ENCODE measurements at places on chromosomes 5 and 9.

DNA sequence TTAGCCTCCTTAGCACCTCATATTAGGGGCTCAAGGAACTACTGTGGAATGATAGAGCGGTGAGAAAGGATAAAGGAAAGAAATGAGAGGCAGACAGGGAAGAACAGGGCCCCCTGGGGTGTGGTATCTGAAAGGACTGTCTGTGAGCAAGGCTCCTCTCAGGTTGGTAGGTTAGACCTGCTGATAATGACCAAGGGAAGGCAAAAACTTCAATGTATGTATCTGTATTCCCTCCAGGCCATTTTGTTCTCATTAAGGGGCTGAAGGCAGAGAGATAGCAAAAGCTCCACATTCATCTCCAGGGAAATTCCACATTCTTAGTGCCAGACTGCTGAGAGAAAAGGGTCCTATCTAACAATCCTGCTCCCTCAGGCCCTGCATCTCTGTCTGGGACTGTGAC, 28.6 kb downstream of the TRIM32 start:
- no peak for DNase-seq

- no peak for DNase-seq
These were observed 156.3 kb downstream of the HMHB1 start for GRCh38 chr5:143968071-143968878.

GRCh38 chr5:161790926-161791325, 57.0 kb upstream of the GABRA1 start:
- no peak for DNase-seq

DNA sequence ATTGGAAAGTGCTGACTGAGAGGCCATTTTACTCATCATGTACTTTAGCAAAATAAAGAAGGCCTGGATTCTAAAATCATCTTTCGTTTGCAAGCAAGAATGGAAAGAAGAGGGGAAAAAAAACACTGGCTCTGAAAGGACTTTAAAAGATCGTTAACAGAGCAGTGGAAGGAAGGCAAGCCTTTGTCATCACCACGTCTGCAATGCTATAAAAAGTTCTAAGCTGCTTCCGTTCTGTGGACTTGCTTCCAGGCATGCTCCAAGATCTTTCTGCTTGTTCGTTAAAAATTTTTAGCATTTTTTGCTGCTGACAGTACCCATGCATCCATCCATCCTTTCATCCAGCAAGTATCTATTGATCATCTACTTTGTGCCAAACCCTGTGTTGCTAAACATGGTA, 226.5 kb downstream of the GABBR2 start:
- no peak for DNase-seq

GRCh38 chr9:129572517-129572916, 48.4 kb downstream of the C9orf50 start:
- no peak for DNase-seq

GRCh38 chr5:143064676-143065075, 294.5 kb downstream of the ARHGAP26 start:
- DNase-seq: no peak

DNA sequence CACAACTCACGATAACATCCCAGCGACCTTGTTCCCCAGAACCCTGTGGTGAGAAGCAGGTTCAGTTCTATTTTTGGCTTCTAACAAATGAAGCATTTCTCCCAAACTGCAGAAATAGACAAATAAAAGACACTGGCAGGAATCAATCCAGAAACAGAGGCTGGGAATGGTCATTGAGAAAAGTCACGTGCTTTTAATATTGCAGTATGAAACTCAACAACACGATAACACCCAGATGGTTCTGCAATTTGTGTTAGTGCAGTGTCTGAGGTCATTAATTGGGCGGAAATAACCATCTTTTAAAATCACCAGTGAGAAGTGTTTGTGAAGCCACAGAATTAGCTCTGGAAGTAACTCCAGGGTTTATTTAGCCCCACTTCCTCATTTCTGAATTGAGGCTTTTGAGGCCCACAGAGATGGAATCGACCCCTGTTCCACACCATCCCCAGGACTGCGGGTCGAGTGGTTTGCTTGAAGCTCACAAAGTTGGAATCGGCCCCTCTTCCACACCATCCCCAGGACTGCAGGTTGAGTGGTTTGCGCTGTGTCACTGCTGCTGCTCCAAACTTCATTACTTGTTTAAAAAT, 164.7 kb upstream of the IRX4 start:
- no peak for DNase-seq

GRCh38 chr9:104970271-104970987, 42.5 kb upstream of the ABCA1 start:
- DNase-seq: no peak

DNA sequence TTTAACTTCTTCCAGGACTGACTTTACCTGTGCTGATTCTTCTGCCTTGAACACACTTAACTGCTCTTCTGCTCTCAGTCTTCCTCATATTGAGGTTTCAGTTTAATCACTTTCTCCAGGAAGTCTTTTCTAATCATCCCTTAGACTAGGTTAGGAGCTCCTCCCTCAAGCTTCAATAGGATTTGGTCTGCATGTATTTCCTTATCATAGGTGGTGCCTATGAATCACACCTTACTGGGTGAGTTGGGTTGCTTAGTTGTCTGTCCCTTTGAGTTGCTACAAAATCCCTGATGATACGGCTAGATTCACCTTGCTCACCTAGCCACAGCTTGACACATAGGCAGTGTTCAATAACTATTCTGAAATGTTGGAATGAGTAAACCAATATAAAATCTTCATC, 164.4 kb downstream of the DNAH5 start:
- no peak for DNase-seq

DNA sequence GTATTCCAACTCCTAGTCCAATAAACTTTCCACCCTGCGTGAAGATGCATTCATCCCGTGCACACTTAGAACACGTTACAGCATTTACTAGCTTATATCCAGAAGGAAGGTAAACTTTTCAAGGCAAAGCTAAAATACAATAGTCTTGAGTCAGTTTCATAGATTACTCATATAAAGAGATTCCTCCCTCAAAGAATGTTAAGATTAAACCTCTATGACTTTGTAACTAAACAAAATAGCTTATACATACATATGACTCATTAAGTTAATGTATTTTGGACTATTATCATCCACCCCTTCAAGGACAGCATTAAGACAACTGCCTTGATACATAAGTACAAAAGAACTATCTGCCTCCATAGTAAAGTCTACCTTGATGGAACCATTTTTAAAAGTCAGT, 36.1 kb downstream of the TLE1 start:
- no peak for DNase-seq

DNA sequence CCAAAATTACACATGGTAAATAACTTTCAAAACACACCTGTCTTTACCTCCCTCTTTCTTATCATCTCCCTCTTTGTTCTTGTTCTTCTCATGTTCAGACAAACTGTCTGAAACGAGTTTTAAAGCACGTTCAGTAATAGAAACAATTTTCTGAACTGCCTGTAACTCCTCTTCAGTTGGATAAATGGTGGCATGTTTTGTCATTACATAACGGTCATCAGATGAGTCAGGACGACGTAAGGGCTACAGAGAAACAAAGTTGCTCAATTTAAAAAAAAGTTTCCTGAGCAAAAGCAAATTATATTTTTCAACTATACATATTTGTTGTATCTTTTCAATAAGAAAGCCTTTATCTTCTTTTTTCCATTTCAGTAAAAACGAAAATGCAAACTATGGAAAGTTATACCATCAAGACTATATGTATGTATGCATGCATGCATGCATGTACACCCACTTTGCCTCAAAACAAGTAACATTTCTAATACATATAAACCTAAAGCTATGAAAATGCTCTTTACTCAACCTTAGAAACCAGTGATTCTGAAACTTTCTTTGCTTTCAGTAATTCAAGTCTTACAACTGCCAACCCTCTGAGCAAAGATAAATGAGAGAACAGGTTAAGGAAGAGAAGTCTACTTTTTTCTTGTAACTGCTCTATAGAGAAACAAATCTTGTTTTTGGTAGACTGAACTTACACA, 56.0 kb downstream of the ZFR start:
- no peak for DNase-seq

DNA sequence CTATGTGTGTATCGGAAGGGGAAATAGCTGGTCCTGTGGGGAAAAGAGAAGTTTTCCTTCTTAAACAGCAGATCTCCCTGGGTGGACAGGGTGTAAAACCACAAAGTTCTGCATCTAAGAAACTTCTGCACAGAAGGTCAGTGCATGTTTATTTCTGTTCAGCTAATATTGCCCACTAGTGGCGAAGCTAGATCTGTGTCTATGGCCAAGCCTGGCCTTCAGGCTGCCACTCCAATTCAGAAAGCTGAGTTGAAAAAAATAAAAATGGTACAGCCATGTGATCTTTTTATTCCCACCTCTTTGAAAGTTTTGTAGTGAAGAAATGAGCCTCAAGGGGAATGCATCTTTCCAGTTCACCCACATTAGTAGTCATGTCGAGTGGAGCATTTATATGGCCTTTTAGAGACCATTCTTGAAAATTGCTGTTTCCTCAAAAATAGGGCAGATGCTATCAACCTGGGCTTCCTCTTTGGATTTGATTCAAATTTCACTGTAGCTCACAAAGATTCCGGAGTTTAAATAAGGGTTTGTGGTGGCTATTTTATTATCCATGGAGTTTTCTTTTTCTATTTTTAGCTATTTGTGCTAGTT, 488.0 kb downstream of the PRELID2 start:
- no peak for DNase-seq

GRCh38 chr5:138663009-138663408, 87.8 kb upstream of the HSPA9 start:
- peak; percentile 75 for DNase-seq

DNA sequence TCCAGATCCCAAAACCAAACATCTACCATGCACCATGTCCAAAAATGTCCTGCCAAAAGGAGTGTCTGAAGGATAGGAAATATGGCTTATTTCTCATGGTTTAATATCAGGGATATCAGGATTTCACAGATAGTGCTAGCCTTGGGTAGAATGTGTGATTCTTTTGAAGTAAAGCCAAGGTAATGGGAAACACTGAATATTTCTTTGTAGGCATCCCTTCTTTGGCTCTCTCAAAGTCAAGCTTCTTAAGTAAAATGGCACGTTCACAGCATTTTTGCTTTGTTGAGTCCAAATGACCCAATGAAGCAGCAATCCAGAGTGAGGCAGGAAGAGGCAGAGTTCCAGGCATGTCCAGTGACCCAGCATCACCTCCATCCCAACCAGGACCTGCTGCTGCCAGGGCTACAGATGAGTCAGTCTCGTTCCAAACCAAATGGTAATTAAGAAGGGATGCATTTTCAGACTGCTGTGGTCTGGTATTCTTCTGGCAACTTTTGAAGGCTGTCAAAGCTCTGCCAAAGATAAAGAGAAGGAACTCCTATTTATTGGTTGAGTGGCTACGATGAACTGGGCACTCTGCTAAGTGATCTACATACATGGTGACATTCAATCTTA, 678.8 kb upstream of the KLF4 start:
- no peak for DNase-seq

DNA sequence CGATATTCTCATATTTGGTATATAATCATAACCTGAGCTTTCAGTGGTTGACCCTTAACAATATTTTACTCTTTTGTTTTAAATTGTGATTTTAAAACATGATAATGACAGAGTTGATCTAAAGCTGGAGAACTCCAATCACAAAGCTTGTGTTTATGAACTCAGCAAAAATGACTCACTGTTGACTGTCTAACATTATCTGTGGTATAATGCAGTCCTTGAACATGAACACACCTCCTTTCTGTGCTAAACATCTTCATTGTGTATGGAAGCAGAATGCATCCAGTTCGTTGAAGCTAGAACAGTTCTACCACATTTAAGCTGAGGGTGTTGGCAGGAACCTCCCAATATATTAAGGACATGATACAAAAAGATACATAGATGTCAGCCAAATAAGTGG, 1030.2 kb upstream of the SEMA6A start:
- DNase-seq: no peak

GRCh38 chr5:125683669-125684068, 739.5 kb upstream of the GRAMD2B start:
- no peak for DNase-seq

- no peak for DNase-seq
These were observed 477.5 kb downstream of the TLE4 start for GRCh38 chr9:80049096-80049782.

GRCh38 chr5:21765406-21765805, 1087.7 kb downstream of the CDH12 start:
- DNase-seq: no peak

GRCh38 chr9:24582146-24583126, 36.7 kb upstream of the IZUMO3 start:
- DNase-seq: no peak

DNA sequence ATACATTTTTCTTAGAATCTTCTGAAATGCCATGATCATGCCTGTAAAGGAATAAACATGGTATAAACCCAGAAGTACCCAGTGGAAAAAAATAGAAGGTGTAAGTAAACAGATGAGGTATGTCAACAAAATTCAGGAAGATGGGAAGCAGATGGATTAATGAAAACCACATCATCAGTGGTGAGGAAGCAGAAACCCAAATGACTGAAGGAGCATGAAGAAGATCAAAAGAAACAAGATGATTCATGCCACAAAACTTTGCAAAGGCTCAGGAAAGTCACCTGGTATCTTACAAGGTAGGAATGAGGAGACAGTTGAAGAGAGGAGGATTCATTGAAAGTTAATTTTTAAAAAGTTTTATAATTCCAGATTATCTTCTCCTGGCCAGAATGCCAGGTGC, 132.8 kb upstream of the PAPPA start:
- DNase-seq: no peak

DNA sequence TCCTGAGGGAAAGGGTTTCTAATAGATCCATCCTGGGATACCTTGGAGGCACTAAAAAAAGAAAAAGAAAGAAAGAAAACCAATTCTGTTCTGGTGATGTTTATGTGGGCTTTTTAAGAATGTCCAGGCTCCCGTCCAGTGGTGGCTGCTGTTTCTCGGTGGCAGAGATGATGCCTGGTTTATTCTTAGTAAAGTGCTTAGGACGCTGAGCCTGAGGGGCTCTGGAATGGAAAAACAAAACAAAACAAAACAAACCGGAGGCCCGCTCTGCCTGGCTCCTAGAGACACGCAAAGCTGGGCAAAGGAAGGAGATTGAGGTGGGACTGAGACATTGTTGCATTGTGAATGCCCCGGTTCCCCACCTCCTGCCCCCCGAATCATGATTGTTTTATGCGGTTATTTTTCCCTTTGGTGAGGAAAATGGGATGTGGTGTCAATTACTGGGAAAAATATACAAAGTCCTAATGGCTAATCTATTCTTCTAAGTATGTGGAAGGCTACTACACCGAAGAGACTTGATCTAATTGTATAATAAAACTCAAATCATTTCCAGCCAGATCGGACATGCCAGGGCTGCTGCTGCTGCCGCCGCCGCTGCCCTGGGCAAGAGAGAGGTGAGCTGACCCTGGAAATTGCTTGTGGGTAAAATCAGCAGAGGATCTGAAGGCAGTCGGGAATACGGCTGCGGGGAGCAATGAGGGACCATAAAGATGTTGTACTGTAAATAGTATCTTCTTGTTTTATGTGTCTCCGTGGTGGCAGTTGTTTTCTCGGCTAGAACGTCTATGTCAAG, 644.9 kb downstream of the CCDC171 start:
- no peak for DNase-seq

Data from mesenteric fat pad (tissue), 1 donor.